ENCODE measurements at places on chromosomes 4 and X.
A peak's percentile ranks its signal among the peaks of the same experiment; 100 is the strongest.

DNA sequence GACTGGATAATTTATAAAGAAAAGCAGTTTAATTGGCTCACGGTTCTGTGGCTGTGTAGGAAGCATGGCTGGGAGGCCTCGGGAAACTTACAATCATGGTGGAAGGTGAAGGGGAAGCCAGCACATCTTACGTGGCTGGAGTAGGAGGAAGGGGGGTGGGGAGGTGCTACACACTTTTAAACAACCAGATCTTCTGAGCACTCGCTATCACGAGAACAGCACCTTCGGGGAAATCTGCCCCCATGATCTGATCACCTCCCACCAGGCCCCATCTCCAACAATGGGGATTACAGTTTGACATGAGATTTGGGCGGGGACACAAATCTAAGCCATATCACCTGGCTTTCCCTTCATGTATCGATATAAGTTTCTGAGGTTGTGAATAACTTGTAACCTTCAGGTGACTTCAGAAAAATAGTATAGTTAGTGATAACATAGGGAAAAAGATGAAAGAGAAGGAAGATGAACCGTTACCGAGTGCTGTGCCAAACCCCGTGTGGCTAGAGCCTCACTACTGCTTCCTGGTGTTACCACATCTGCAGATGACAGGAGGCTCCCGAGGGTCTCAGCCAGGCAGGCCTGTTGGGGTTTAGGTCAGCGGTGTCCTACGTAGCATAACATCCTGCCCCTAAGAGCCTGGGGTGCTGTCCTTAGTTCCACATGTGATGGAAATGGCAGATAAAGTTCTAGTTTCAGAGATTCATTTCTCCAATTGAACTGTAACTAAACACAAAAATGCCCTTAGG is 103.5 kb downstream of the TNIP2 start:
- DNase-seq: no peak

DNA sequence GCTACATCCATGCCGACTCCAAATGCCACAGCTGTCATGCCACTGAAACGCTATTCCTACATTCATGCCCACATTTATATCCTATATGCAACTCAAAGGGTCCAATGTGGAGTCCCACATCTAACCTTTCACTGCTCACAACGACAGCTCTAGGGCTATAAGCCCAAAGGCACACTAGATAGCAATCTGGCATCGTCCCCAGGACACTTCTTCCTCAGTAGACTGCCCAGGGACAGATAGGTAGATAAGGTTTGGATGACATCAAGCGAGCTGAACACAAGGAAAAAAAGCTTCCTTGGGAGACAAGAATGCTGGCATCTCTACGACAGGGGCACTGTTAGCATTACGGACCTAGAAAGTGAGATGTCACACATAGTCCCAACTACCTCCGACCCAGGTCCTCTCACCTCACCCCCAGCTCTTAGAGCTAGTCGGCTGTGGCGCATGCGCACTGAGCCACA is 685 bp downstream of the RAB9B start:
- peak; percentile 62 for DNase-seq

DNA sequence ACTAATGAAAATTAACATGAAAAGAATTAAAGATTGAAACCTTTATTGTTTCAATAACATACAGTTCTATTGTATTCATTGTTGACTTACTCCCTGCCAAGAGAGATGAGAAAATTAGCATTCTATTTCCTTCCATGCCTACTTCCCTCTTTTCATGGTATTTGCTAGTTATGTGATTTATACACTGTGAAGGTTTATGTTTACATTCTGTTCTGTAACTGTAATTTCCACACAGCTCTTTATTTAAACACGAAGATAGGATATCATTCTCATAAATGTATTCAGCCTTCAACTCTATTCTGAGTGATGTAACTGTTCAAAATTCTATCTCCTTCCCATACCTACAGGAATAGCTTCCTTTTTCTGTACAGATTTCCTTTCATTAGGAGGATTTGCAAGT is 6.6 kb downstream of the CCDC110 start:
- no peak for DNase-seq

- no peak for DNase-seq
These were observed 2.5 kb downstream of the FGFR3 start for GRCh38 chr4:1795299-1796195.

- no peak for DNase-seq
These were observed 59.1 kb downstream of the MRPL1 start for GRCh38 chr4:77921701-77922100.

DNA sequence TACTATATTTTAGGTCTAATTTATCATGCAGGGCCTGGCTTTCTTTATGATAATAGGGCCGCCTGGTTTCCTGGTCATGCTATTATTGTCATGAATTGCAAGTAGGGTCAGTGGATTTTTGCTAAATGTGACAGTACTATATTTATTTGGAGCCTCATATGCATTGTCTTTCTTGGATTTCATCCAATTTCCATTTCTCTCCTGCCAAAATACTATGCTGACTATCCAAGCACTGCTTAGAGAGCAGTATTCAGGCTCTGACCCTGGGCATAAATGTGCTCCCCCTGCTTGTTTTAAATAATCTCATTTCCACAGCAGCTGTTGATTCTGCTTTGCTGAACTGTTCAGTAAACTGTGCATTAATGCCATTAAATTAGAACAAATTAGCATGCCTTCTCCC is 269.3 kb downstream of the GPM6A start:
- DNase-seq: no peak

DNA sequence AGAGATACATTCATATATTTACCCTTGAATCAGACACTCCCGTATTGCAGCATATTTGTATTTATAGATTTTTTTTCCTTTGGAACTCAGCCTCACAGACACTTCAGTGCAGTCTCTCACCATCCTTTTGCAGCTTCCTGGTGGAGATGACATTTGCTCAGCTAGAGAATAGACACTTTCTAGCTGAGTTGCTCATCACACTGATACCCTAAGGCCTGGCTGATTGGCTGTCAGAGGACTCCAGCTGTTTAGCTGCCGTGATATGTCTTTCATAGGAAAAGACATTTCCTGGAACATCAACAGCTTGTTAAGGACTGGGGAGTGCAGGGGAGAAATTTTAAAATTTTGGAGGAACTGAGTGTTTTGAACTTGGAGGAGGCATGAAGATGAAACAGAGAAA is 429.6 kb downstream of the SMARCA1 start:
- DNase-seq: no peak

DNA sequence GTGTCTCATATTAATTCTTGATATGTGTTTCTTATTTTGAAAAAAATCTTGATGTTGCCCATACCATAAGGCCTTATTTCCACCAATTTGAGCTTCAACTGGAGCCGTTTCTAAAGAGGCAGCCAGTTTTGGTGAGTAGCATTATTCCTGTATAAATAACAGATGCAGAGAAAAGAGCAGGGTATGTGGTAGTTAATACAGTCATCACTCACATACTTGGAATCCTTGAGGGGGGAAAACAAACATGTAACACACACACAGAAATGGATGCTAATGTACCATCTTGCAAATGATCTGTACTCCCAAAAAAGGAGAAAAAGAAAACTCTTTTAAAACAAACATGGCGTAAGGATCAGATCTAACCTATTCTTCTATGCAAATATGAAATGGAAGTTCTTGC is 389.7 kb downstream of the GPM6A start:
- no peak for DNase-seq

GRCh38 chr4:11130195-11130970 is 298.3 kb downstream of the HS3ST1 start:
- no peak for DNase-seq

DNA sequence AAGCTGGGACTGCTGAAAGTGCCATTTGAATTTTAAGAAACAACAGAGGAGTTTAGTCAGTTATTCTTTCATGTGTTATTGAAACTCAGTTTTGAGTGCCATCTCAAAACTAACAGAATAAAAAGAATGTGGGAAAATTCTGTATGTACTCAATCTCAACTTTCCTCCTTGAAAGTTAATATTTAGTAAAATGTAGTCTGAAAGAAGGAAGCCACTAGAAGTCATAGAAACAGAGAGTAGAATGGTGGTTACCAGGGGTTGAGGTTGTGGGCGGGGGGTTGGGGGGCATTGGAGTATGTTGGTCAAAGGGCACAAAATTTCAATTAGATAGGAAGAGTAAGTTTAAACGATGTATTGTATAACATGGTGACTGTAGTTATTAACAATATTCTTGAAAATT is 628.3 kb upstream of the MAGEB2 start:
- DNase-seq: no peak

DNA sequence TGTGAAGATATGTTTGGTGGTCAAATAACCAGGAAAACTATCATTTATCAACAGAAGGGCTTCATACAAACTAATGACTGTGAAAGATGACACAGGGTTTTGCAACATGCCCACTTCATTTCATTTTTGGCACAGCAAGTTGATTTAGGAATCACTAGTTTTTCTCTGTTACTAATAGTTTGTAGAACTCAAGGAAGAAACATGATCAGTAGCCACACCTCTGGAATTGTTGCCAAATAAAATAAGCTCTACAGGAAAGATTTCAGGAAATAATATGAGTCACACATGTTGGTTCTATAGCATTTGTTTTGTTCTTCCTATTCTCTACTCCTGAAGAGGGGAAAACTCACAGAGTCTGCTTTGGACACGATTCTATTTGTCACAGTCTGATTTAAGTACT is 255.4 kb downstream of the TLL1 start:
- no peak for DNase-seq

- no peak for DNase-seq
These were observed 69.2 kb downstream of the HADH start for GRCh38 chr4:108058685-108059440.

GRCh38 chrX:110175146-110175545 is 142.7 kb downstream of the AMMECR1 start:
- no peak for DNase-seq

GRCh38 chr4:148563684-148564083 is 121.5 kb upstream of the NR3C2 start:
- no peak for DNase-seq

- DNase-seq: peak; percentile 54
These were observed 498 bp downstream of the RBMX start for GRCh38 chrX:136880003-136880451.

- no peak for DNase-seq
These were observed 402.8 kb upstream of the CXorf51A start for GRCh38 chrX:147217334-147217733.

DNA sequence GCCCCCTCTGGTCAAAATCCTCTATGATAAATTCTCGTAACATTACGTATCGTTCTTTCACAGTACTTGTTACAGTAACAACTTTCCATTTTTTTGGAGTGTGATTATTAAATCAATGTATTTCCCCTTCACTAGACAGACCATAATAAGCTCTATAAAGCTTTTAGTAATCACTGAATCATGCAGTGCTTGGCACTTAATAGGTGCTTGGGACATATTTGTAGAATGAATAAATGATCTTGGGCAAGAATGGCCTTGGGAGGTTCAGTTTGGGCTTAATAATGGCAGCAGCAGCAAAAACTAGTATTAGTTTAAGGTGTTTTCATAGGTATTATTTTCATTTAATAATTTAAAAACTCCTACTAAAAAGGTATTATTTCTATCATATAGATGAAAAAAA is 33.4 kb upstream of the SFRP2 start:
- no peak for DNase-seq

DNA sequence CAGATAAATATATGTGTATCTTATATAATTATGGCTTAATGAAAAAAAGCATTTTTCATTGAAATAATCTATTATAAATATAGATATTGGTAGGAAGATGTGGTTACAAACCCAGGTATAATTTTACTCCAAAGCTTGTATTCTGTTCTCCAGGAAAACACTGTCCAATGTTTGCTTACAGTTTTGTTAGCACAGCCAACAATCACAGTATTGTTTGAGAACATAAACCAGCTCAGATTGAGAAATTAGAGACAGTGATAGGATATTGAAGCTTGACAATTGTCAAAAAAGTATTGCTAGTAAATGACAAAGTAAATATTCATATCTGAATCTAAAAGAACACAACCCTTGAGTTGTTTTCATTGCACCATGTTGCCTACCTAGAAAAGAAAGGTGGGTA is 228.8 kb downstream of the ADGRL3 start:
- no peak for DNase-seq

GRCh38 chr4:161815841-161816240 is 348.0 kb downstream of the FSTL5 start:
- no peak for DNase-seq

DNA sequence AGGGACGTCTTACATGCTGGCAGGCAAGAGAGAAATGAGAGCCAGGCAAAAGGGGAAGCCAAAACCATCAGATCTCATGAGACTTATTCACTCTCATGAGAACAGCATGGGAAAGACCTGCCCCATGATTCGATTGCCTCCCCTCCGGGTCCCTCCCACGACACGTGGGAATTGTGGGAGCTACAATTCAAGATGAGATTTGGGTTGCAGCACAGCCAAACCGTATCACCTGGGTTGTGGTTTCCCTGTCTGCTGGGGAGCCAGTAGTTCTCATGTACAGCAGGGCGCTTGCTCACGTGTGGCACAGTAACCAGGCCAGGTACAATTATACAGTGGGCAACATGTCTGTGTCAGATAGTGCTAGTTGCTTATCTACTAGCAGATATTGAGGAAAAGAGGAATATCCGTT is 11.1 kb upstream of the RS1 start:
- DNase-seq: no peak

- no peak for DNase-seq
These were observed 42.5 kb downstream of the LANCL3 start for GRCh38 chrX:37613933-37614332.

DNA sequence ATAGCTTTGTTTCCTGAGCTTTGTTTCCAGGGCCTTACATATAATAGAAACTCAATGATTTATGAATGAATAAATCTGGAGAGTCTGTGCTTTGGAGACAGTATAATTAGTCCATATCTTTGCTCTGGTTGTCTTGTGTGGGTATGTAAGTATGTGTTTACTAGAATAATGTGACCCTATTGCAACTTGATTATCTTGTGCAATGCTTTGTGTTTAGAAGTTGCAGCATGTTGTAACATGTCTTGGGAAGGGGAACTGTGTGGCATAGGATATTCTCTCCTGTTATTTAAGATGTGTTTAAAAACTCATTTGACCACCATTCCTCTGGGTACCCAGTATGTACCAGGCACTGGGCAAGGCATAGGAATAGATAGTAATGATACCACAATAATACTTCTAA is 6.1 kb downstream of the SPATA18 start:
- DNase-seq: no peak

GRCh38 chr4:127698789-127699200 is 31.4 kb upstream of the SLC25A31 start:
- no peak for DNase-seq

DNA sequence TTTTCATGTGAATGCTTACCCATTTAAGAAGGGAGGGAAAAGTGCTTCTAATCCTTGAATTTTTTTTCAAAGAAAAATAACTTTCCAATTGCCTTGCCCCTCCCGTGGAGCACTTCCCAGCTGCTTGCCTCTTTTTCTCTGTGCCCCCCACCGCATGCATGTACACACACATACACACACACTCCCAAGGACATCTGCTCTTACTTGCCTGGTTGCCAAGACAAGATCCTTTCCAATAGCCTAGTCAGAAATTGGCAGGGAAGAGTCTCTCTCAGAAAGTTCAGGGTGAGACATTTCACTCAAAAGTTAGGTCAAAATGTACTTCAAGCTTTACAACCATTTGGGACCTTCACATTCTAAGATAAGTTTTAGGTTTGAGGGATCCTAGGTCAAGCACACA is 10.9 kb downstream of the HHIP start:
- no peak for DNase-seq

- DNase-seq: no peak
These were observed 719.5 kb upstream of the SLIT2 start for GRCh38 chr4:19531906-19532848.
